ENCODE measurements at places on chromosomes 4 and X.

GRCh38 chrX:78029663-78030062 lies 60.2 kb upstream of the PGAM4 start:
- H3K27me3 ChIP-seq, result no peaks in the 10 kb centered on the region
- H3K27ac ChIP-seq, result no peak overlapping the region
- DNase-seq, result no peak
- no peak overlapping the region for H3K4me3 ChIP-seq

GRCh38 chr4:186934841-186935443 lies 211.3 kb upstream of the FAT1 start:
- no peaks in the 10 kb centered on the region for H3K4me1 ChIP-seq
- H3K27ac ChIP-seq, result no peak overlapping the region
- no peaks in the 10 kb centered on the region for H3K36me3 ChIP-seq

DNA sequence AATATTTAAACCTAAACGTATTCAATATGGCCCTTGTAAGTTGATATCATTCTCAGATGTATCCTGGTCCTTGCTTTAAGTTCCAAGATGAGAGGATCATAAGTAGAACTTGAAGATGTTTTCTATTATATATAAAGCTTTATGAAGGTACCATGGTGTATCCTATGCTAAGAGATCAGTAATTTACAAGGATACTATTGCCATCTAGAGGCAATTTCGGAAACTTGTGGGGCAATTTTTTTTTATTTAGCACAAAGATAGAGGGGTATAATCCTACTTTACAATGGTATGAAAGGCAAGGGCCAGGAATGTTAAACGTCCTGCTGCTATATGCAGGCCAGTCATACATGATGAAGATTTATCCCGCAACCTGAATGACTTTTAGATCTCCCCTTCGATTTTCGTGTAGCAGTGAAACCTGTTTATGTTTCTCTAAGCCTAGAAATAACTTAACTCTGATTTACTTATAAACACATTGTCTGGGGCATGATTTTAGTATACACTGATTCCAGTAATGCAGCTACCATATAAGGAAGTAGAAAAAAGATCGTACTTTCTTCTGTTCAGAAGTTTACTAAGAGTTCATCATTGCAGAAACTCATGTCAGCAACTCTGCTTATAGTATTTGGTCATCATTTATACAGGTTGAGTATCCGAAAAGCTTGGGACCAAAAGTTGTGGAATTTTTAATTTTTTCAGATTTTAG lies 2.6 kb downstream of the SLC25A31 start:
- no peaks in the 10 kb centered on the region for H3K27me3 ChIP-seq
- H3K36me3 ChIP-seq, result no peaks in the 10 kb centered on the region
- no peaks in the 10 kb centered on the region for H3K4me1 ChIP-seq

DNA sequence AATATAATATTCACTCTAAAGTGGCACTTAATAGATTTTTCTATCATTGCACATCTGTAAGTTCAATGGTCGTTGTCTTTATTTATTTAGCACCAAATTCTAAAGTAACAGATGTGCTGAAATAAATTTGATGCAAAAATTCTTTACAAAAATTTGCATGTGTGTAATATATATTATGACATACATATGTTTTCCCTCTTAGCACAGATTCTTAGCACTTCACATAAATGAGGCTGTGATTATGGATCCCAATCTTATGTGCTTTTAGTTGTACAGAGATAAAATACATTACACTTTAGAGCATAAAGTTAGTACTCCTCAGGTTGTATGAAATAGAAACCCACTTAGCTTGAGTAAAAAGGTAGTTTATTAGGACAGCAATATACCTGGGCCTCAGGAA lies 915.1 kb downstream of the ADGRL3 start:
- H3K4me3 ChIP-seq, result no peak overlapping the region
- no peak overlapping the region for H3K27ac ChIP-seq
- H3K4me1 ChIP-seq, result no peaks in the 10 kb centered on the region
- H3K36me3 ChIP-seq, result no peaks in the 10 kb centered on the region

DNA sequence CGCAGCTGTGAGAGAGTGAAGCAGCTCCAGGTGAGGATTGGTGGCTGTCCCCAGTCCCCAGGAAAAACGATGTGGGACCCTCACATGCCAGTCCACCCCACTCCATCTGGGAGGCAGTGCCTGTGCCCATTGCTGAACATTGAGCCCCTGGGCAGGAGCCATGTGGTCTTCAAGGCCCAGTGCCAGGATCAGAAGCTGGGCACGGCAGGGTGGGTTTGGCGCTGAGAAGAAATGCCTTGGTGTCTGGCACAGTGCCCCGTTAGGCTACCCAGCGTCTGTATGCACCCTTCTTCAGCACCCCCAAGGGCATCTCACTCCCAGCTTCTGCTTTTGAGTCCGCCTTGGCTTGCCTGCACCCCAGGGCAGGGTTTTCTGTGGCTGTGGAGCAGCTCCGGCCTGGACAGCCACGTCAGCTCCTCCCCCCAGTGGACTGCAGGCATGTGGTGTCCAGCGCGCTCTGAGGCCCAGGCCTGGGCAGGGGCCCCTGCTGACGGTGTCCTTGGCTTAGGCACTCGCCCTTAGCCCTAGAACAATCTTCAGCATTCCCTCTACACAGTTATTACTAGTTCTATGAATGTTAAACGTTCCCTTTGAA lies 28.6 kb downstream of the RGS12 start:
- H3K4me1 ChIP-seq, result no peaks in the 10 kb centered on the region
- peaks cover 6% of the 10 kb centered on the region for H3K36me3 ChIP-seq
- H3K4me3 ChIP-seq, result no peak overlapping the region
- no peaks in the 10 kb centered on the region for H3K27me3 ChIP-seq
- H3K27ac ChIP-seq, result no peak overlapping the region

DNA sequence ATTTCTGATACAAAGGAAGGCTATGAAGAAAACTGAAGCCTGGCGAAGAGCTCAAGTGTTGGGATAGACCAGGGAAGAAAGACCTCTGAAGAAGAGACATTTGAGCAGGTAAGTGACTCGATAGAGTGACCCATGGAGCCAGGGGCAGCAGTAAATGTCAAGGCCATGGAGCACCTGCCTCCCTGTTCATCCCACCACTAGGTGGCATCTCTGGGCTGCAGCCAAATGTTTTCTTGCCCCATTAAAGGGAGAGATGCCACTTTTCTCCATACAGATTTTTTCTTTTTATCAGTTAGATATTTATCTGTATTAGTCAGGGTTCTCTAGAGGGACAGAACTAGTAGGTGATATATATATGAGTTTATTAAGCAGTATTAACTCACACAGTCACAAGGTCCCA lies 4.9 kb upstream of the ZNF81 start:
- H3K27ac ChIP-seq, result no peak overlapping the region
- H3K27me3 ChIP-seq, result no peaks in the 10 kb centered on the region
- no peaks in the 10 kb centered on the region for H3K36me3 ChIP-seq
- no peak overlapping the region for H3K4me3 ChIP-seq
- DNase-seq, result peak; percentile 21

- H3K27me3 ChIP-seq, result no peaks in the 10 kb centered on the region
- no peaks in the 10 kb centered on the region for H3K4me1 ChIP-seq
- no peak overlapping the region for H3K27ac ChIP-seq
- H3K36me3 ChIP-seq, result peaks cover 23% of the 10 kb centered on the region
These were observed 1.1 kb upstream of the RRH start for GRCh38 chr4:109826719-109827118.

- H3K4me1 ChIP-seq, result peaks cover 2% of the 10 kb centered on the region
- no peak for DNase-seq
- no peak overlapping the region for H3K27ac ChIP-seq
- no peak overlapping the region for H3K4me3 ChIP-seq
- peaks cover 3% of the 10 kb centered on the region for H3K27me3 ChIP-seq
- no peaks in the 10 kb centered on the region for H3K36me3 ChIP-seq
These were observed 123.4 kb upstream of the SFRP2 start for GRCh38 chr4:153912301-153912700.

Data from T-cell (primary cell).